ENCODE measurements at places on chromosomes 13 and 19.

- DNase-seq: no peak
Measured at GRCh38 chr19:3450796-3451411, 29.4 kb downstream of the SMIM24 start.

DNA sequence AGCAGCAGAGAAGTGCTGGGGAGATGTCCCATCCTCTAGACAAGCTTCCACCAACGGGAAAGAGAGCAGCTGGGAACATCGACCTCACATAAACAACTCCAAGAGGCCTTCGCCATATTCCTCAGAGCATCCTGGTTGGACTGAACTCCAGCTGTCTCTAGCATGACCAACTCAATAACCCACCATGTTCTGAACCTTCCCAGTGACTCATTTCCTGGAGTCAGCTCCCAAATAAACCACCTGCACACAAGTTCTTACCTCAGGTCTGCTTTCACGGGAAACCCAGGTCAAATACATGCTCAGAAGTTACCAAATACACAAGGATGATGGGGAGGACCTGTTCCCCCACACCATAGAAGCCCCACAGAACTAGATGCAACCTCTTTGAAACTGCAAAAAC lies 878.5 kb downstream of the UQCRFS1 start:
- DNase-seq: no peak

DNA sequence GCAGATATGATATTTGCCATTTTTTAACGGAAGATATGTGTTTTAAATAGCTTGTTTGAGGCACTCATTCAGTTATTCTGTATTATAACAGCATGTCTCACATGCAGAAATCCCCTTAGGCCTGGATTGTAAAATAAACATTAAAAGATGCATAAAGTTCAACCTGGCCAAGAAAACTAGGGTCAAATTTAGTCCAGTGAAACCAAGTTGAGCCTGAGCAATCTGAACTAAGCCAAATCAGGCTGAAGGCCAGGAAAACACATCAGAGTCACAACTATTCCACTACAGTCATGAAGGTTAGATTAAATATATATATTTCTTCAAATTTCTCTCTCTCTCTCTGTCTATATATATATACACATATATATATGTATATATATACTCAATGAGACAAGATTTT lies 504.8 kb downstream of the SLITRK1 start:
- no peak for DNase-seq

- no peak for DNase-seq
Measured at GRCh38 chr19:5023128-5023571, 54.2 kb downstream of the KDM4B start.

GRCh38 chr13:84821261-84821660 lies 939.0 kb upstream of the SLITRK1 start:
- DNase-seq: no peak

GRCh38 chr13:57716295-57716694 lies 84.8 kb downstream of the PCDH17 start:
- no peak for DNase-seq

DNA sequence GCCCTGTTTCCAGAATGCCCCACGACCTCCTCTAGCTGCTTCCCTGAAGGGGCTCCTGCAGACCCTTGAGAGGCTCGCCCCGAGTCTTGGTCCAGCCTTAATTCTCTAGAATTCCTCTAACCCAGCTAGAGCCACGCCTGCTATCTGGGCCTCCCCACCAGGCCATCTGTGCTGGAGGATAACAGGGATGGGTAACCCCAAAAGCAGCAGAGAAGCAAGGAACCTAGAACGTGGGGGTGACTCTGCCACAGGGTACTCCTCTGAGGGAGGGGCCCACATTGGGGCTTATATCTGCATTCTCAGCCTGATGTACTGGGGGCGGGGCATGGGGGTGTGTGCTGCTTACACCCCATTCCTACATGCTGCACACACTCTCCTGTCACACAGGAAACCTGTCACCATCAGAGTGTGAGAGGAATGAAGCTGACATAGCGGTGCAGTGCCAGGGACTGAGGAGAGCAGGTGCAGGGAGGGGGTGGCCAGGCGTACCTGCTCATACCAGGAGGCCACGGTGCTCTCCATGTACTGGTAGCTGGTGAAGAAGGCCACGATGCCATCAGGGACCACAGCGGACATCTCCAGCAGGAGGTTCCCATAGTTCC lies 13.8 kb downstream of the KLC3 start:
- DNase-seq: no peak

DNA sequence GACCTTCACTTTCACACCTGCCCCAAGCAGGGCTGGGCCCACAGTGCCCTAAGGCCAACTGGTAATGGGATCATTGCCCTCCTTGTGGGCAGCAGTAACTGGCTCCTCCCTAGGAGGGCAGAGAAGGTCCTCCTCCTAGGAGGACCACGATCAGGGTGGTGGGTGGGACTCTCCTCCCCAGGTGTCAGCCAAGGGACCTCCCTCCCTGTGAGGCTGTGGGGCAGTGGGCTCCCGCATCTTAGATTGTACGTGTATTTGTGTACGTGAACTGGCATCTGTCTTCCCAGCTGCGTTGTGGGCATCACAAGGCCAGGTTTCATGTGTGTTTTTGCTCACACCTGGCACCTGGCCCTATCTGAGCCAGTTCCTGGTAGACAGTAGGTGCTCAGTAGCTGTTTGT lies 111.8 kb downstream of the SOX1 start:
- no peak for DNase-seq

GRCh38 chr13:73336773-73337172 lies 278.0 kb downstream of the KLF5 start:
- DNase-seq: no peak

DNA sequence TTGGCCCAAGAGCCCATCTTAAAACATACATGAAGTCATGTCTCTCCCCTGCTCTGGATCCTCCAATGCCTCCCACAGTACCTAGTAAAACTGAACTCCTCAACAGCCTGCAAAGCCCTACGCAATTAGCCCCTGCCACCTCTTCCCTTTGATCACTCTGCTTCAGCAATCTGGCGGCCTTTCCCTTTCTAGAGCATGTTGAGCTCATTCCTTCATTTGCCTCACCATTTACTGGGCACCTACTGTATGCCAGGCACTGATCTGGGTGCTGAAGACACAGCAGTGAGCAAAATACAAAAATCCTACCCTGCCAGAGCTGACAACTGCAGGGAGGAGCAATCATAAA lies 2.9 kb downstream of the KEAP1 start:
- DNase-seq: no peak

DNA sequence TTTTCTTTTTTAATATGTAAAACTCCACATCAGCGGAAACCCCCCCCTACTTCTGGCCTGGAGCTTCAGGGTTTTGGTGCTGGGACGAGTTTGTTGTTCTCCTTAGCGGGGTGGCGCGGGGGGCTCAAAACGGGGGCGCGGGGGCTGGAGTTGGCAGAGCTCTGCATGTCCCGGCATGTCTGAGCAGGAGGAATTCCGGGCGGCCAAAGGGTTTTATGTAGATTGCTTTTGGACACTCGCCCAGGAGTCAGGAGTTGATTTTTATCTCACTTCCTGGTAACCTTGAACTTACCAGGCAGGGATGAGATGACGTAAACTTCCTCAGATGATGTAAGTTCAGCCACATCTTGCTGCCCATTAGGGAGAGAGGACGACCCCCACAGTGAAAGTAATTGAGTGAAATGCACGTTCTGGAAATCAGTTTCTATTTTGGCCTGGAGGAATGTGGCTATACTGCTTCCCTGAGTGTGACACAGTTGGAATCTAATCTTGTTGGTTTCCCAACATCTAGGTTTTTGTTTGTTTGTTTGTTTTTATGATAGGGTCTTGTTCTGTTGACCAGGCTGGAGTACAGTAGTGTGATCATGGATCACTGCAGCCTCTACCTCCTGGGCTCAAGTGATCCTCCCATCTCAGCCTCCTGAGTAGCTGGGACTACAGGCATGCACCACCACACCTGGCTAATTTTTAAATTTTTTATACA lies 21.0 kb upstream of the GDF15 start:
- no peak for DNase-seq

GRCh38 chr19:47703301-47703700 lies 9.9 kb upstream of the EHD2 start:
- no peak for DNase-seq

- DNase-seq: no peak
Measured at GRCh38 chr13:74145249-74145975, 11.2 kb upstream of the KLF12 start.

DNA sequence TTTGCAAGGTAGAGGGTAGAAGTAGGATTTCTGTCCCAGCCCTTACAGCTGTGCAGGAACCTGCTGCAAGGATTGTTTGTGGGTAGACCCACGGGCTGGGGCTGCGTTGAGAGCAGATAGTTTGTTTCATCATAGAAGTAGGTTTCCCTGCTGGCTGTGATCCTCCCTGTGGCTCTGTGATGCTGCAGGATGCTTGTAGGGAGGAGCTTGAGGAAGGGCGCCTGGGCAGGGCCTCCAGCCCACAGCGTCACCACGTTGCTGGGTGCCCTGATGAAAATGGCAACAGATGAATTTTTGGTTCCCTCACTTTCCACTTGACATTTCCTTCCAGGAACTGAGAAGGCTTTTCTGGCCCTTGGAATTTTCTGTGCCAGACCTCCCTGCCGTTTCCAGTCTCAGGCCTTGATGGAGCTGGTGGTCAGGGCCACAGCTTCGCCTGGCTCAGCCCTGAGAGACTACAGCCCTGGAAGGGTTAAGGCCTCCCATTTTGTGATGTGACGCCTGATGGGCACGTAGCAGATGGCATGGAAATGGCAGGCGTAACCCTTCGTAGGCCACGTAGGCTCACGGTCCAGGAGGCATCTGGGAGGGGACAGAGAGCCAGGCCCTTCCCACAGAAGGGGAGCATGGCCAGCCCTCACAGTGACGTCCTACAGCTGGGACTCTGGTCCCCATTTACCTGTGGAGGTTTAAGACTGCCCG lies 42.2 kb downstream of the GATAD2A start:
- DNase-seq: peak; percentile 53

DNA sequence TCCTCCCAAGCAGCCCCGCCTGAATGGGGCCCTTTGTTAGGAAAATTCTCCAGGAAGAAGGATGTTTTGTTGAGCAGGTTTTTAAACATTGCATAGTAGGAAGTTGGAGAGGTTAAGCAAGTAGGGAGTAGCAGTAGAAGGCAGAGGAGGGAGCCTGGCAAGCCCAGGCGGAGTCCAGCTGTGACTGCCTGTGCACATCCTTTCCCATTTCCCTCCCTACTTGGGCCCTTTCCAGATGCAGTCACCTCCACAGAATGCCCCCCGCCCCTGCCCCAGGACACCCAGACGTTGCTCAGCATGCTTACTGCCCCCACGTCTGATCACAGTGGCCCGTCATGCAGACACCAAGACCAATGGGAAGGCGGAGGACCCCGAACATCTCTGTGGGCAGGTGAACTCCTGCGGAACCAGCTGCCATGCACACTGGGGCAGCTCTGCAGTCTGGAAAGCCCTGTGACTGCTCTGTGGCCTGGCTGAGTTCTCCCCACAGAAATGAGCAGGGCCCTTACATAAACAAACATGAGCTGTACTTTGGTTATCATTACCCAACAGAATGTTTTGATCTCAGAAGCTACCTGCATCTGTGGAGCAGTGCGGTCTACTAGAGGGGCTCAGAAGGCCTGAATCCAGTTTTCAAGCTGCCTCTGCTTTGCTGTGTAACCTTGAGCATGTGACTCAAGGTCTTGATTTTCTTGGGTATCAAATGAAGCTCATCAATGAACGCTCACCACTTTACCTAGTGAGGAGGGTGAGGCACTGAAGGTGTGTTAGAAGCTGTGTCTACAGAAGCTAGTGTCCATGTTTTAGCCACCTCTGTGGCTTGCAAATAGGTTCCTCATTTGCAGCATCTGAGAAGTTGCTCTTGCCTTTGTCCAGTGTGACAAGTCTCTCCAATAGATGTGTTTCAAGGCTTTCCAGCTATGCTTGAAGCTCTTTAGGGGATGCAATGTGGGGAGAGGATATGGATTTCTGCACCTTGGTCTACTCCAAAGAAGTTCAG lies 84.2 kb downstream of the TNFRSF19 start:
- no peak for DNase-seq

GRCh38 chr13:59444210-59444857 lies 719.4 kb downstream of the DIAPH3 start:
- no peak for DNase-seq

DNA sequence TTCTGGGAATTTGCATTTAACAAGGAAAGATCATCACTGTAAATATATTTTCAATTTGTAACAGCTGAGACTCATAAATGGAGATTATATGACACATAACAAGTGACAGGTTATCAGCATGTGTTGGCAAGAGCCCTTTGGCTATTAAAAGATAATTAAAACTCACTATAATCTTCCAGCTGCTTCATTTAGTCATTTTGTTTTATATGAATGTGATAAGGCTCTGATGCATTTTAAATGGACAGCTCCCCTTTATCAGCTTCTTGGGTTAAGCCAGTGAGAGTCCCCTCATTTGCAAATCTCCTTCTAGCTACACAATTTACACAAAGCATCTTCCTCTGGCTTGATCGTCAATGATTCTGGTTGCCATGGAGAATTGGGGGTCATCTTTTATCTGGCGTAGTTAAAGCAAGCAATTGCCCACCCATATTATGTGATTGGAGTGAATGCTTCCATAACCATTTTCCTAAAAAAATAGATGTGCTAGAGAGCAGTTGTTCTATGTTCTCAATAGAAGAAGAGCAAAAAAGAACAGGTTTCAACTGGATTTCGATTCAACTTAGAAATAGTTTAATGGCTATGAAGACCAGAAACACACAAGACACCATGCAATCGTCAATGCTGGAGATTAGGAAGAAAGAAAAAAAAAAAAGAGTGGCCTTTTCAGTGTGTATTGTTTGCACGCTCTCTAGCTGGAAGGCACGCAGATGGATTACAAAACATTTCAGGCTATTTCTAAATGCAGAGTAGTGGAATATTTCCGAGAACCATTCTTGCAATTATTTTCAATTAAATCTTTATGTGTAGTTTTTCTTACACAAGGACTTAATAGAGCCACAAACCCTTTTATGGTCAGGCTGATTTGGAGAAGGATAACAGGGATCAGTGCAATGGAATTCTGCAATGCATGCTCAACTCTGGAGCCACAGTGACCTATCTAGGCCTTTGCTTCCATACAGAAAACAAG lies 27.4 kb downstream of the STARD13 start:
- no peak for DNase-seq

DNA sequence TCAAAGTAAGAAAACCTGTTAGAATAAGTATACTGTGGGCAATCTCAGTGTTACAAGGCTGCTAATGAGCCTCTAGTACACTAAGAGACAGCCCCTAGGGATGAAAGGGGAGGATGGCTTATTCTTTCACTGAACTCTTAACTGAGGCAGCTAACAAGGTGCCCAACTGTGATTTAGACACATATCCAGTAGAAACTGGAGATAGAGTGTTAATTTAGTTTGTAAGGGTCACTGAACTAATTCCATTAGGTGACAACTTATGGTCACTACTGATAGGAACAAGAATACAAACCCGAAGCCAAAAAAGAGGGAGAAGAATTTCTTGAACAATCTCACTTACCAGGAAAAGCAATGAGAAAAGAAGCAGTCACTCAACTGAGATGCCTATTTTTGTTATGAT lies 1010.6 kb downstream of the PCDH9 start:
- no peak for DNase-seq

- DNase-seq: no peak
Measured at GRCh38 chr19:7500811-7501450, 12.1 kb upstream of the PEX11G start.

GRCh38 chr13:20119960-20120359 lies 40.9 kb downstream of the GJA3 start:
- no peak for DNase-seq

- DNase-seq: no peak
Measured at GRCh38 chr19:22472180-22472637, 50.1 kb upstream of the ZNF98 start.
